Psoas muscle (tissue), 8 donors: ENCODE measurements at places on chromosomes 12 and 14. TPM values are rescaled to one million over a fixed set of nuclear protein-coding genes. Genes with fewer than 3 reads are reported as not detected.
A peak's percentile ranks its signal among the peaks of the same experiment; 100 is the strongest.

DAO gene
- polyA plus RNA-seq: not detected

NYNRIN gene
- polyA plus RNA-seq: 1.5 TPM

CCDC177 gene
- polyA plus RNA-seq: not detected

ACSS3 gene
- polyA plus RNA-seq: 1.3 TPM

PPP4R4 gene
- 0.25 TPM for polyA plus RNA-seq

AMN gene
- polyA plus RNA-seq: 0.18 TPM

NUMB gene
- 25.9 TPM for polyA plus RNA-seq

MIP gene
- polyA plus RNA-seq: 0.05 TPM

TAS2R9 gene
- not detected for polyA plus RNA-seq

- DNase-seq: no peak
Observed at GRCh38 chr14:105478398-105479251, 4.0 kb downstream of the CRIP2 start.

DNA sequence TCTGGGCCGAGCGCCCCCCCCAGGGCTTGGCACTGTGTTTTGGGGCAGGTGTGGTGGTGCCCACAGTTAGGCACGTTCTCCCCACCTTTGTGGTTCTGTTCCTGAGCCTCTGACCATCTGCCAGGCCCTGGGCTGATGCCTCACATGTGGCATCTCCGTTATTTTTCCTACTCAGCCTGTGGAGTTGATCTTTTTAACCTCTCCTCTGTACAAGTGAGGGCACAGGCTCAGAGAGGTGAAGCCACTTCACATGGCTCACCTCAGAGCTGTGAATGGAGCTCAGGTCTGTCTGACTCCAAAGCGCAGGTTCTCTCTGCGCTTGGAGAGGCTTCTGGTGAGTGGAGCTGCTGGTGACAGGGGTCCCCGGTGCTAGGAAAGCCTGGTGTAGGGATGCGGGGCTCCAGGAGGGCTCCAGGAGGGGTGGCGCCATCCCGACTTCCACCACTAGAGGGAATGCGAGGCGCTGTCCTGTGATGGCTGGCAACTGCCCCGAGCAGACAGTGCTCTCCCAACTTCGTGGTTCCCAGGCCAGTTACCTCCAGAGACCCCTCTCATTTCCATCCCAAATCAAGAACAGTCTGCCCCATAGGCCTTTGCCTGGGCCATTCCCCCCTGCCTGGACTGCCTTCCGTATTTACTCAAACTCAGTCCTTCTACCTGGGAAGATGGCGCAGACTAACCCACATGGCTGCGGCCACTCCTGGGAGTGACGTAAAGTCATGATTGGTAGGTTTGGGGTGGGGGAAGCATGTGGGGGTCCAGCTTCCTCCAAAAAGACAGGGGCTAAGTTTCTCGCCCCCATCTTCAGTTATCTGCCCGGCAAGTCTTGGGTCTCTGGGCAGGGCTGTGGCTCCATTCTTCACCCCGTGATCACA lies 9.9 kb downstream of the BCL7A start:
- no peak for DNase-seq

DNA sequence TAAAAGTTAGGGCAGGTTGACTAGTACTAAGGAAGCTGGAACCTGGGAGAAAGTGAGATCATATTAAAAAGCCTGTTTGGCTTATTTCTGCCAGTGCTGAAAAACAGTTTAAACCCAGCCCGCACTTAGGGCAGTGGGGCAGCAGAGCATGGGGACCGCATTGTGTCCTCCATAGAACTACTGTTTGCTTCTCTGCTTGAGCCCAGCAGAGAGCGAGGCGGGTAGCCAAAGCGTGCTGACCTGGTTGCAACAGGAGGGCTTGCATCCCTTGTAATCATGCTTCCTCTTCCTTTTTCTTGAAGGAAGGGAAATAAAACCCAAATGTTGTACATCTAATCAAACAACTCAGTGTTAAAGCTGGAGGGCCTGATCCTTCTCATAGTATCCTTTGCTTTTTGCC lies 82.5 kb upstream of the HOXC13 start:
- no peak for DNase-seq

DNA sequence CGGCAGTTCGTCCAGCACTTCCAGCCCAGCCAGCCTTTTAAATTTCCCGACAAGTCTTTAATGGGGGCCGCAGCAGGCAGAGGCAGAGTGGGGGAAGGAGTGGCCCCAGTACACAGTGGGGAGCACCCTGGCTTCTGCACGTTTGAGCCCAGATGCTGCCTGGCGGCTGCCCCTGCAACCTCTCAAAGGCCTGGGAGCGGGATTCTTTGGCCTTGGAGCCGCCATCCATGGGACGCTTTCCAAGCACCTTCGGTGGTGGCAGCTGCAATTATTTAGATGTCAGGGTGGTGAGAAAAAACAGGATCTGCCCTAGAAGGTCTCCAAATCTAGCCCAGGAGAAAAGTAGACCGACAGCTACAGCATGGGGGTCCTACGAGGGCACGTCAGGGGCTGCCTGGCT lies 46.0 kb downstream of the FAM222A start:
- DNase-seq: peak; percentile 45

- no peak for DNase-seq
Observed at GRCh38 chr12:121511916-121512315, 68.9 kb downstream of the KDM2B start.

DNA sequence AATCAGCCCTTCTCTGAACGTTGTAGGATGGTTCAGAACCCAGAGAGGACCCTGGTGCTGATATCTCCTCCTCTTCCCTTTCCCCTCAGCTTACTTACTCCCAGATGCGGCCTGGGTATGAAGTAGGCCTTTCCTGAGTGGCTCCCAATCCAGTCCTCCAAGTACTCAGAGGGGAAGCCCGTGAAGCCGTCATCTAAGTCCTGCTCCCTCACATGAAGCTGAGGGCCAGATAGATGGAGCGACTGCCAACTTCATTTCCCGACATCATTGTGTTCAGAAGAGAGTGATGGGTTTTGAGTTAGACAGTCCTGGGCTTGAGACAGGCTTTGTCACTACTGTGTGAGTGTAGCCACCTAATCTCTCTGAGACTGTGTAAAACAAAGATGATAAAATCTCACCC lies 2.7 kb downstream of the APOLD1 start:
- no peak for DNase-seq

- DNase-seq: no peak
Observed at GRCh38 chr14:57089901-57090300, 178.8 kb downstream of the EXOC5 start.

GRCh38 chr12:130838951-130839769 lies at the start of gene STX2:
Gene STX2, minus strand, starts transcription at chr12:130839250. Its CDS starts 151 bp downstream, at chr12:130839099.
- DNase-seq: peak; percentile 93

GRCh38 chr14:81415781-81416180 lies 15.7 kb upstream of the STON2 start:
- no peak for DNase-seq

DNA sequence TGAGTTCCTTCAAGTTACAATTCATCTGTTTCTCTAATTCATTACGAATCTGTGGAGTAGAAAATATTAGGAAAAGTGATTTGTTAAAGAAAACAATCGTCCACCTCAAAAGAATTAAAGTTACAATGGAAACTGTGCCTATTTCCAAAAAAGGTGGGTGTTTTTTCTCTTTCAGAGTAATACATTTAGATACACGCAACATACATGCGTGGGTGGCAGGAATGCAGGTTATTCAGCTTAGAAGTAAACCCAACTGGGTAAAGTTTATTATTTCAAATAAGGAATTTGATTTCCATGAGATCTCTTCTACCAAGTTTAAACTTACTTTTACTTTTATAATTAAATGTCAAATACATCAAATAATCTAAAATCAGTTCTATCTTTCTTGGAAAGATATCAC lies 52.2 kb downstream of the SSH1 start:
- no peak for DNase-seq

DNA sequence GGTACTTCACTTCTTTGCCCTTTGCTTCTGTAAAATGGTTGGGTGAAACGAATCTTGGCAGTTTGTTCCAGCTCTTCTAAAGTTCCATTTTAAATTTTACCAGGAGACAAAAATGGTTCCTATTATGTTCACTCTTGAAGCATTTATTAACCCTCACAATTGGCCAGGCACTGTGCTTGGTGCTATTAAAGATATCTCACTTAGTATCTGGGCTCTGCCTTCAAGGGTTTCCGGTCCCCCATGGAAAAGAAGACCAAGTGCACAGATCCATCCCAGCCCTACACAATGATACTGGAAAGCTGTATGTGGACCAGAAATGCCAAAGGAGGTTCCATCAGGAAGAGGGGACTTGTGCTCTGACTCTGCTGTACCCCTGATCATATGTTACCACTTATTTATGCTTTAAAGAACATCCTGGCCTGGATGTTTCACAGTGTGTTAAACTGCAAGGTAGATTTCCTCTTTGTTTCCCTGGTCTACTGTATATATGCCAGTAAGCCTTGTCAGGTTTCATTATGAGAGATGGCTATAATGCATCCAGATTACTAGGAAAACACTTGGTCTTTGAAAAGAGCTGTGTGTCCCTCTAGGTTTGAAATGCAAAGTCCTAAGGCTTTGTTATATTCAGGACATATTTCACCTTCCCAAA lies 154.8 kb downstream of the PRKCH start:
- DNase-seq: no peak

- no peak for DNase-seq
Observed at GRCh38 chr12:60693019-60693626, 1097.3 kb downstream of the SLC16A7 start.

DNA sequence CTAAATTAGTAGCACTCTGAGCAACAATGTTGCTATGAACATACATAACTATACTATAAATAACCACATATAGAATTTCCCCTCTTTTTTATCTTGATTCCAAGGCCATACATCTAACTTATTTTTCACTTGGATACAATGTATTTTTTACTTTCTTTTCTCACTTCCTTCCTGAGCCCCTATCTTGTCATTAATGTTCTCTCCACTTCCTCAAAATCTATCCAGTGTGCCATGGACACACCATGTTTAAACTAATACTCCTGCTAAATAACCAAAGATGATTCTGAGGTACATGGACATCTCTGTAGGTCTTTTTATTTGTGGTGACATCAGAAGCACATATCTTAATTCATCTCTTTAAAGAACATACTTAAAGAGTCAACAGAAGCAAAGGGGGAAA lies 251.2 kb downstream of the C12orf42 start:
- DNase-seq: no peak

GRCh38 chr12:88903333-88903732 lies 323.1 kb upstream of the KITLG start:
- DNase-seq: no peak

DNA sequence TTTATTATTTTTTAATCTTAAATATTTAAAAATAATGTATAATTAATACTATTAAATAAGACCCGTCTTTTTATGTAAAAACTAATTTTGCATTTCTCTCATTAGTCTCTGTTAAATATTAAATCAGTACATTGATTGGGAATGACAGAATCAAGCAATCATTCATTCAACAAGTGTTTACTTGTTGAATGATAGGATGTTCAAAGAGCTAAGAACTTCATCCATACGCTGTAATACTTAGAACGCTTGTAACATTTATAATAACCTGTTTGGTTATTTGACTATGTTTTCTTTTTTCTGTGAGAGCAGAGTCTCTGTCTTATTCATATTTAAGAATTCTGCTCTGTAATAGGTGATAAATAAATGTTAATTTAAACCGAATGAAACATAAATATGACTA lies 2.9 kb upstream of the BATF start:
- DNase-seq: no peak

- DNase-seq: no peak
Observed at GRCh38 chr12:118189741-118190191, 53.8 kb downstream of the PEBP1 start.

GRCh38 chr12:39239490-39240486 lies 203.1 kb downstream of the KIF21A start:
- DNase-seq: no peak

GRCh38 chr12:45726603-45727300 lies 2.8 kb upstream of the ARID2 start:
- peak; percentile 81 for DNase-seq

- DNase-seq: no peak
Observed at GRCh38 chr14:62017651-62018230, 255.5 kb downstream of the SNAPC1 start.

GRCh38 chr12:89247541-89247942 lies 104.8 kb downstream of the DUSP6 start:
- no peak for DNase-seq

- DNase-seq: no peak
Observed at GRCh38 chr12:98893675-98894411, 248.8 kb downstream of the APAF1 start.

DNA sequence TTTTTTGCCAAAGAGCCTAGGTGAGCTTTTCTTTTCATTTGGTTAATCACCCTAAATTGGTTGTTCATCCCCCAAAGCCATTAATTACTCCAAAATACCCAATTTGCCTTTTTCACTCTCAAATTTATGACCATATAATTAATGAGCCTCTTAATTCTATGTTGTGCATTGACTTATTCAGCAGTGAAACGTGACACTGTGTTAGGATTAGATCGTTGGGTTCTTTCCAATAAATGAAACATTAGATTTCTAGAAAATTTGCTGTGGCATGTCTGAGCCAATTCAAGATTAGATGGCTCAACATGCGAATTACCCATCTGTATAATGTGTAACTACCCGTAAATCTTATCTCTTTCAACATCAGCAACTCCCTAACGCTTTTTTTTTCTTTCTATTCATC lies 273.4 kb downstream of the BMP4 start:
- DNase-seq: no peak

DNA sequence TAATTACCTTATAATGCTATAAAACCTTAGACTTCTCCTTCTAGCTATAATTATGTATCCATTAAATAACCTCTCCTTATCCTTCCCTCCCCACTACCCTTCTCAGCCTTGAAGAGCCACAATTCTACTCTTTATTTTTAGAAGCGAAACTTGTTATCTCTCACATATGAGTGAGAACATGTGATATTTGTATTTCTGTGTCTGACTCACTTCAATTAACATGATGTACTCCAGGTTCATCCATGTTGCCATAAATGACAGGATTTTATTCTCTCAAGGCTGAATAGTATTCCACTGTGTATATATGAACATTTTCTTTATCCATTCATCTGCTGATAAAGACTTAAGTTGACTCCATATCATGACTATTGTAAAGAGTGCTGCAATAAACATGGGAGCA lies 485.6 kb downstream of the FLRT2 start:
- no peak for DNase-seq

DNA sequence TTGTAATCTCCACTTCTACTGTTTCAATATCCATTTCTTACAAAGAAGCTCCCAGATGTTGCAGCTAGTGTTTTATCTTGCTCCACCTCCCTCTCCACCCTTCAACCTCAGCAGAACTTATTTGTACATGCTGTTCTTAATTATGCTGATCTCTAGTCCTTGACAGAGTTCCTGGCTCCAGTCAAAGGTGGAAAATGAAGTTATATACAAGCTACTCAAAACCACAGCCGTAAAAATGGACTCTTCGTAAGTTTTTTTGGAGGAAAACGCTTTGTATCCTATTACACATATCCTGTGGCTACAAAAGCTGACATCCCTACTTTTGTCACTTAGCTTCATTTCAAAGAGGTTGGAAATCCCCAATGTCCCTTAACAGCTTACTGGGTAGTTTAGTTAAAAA lies 1.3 kb downstream of the CLEC1A start:
- no peak for DNase-seq
